ENCODE measurements at places on chromosomes 1 and 21.

DNA sequence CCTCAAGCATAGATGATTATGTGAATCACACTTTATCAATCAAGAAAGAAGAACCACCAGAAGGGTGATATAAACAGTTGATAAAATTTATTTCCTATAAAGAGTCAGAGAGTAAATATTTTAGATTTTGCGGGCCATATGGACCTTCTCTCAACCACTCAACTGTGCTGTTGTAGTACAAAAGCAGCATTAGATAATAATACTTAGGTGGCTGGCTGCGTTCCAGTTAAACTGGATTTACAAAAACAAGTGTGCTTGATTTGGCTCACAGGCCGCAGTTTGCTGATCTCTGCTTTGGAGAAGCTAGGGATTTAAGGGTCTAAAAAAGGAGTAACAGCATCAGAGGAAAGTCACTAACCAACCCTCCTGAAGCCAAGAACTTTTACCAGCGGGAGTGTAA is 1406.0 kb downstream of the KCNT2 start:
- DNase-seq = no peak

GRCh38 chr1:67339623-67340343 is 32.1 kb downstream of the IL12RB2 start:
- DNase-seq = no peak

DNA sequence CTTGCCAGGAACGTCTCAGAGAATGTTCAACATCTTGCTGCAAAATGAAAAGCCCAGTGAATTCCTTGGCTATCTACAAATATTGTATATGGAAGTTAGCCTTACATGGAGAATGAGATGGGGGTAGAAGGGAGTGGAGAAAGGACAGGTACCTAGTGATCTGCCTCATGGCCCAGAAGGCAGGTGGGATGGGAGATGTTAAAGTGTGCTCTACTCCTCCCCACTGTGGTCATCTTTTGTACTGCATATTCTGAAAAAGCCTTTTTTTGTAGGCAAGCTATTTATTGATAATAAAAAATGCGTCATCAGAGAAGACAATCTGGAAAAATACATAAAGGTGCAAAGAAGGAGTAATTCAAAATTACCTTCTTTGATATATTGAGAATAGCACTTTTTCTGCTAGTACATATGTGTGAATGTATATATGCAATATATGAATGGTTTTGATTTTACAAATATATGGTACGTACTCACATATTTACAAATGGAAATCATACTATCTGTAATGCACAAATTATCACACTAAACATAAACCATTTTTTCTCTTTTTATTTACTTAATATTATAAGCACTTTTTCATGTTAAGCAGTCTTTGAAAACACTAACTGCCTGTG is 19.1 kb upstream of the SLC5A9 start:
- no peak for DNase-seq

GRCh38 chr1:93056214-93056613 is 22.9 kb upstream of the MTF2 start:
- DNase-seq = no peak

DNA sequence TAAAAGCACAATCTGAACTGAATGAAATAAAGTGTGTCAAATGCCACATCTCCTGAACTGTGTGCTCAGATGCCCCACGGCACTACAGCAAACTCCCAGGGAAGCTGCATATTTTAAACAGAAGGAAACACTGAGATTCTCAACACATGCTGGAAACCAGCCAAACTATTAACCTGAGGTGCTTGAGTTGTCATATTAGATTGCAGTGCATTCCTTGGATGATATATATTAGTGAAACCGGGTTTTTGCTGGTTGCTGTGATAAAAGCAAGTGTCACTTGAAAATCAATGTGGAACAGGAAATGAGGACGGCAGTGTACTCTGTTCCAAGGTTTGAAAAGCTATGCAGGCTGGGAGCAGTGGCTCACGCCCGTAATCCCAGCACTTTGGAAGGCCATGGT is 8.7 kb downstream of the SYNJ1 start:
- DNase-seq = no peak

- DNase-seq = no peak
These were observed 7.8 kb upstream of the CALML6 start for GRCh38 chr1:1907098-1907736.

DNA sequence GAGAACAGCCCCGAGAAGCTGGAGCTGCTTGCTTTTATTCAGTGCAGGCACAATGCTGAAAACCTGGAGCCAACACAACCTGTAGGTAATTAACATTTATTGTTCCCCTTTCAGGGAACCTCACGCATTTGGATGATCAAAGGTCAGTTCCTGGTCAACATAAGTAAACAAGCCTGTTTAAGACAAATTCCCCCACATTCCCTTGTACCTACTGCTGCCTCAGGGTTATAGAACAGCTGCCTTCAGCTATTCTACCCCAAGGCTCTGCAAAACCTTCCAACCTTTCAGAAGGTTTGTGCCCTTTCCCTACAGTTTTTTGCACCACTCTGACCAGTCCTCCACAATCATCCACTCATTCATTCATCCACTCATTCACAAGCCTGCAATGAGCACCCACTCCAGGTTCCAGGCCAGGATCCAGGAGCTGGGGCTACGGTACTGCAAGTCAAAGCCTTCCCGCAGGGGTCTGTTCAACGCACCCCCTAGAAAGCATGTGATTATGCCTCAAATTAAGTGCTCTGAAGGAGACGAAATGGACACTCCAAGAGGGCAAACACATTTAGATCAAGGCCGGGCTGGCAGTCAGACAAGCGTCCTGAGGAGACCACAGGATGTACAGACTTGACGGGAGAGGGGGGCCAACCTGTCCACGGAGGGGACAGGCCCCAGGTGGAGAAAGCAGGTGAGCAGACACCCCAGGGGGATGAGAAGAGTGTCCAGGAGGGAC is 683.9 kb downstream of the MATN1 start:
- peak; percentile 19 for DNase-seq

DNA sequence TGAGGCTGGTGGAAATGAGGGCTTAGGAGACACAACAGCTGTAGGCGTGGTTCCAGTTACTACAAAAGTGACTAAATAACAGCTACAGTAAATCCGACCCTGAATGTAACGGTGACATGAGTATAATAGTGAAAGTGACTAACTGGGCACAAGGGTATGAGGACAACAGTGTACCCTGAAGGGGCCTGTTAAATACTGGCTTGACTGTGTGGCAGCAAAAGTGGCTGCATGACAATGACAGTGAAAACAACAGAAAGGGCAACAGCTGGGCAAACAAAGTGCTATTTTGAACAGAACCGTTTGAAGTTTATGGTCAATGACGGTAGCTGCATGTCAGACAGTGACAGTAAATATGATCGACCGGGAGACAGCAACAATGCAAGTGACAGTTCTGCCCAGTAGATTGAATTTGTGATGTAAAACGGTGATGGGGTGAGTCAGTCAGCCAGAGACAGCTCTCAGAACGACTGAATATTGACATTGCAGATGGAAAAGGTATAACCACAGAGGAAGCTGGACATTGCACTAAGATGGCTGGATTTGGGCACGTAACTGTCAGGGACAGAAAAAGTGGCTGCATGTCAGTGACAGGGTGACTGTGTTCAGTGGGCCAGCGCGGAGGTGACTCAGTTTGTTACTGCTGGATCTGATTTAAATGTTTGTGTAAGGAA is 1.2 kb upstream of the ZBTB40 start:
- DNase-seq = no peak

DNA sequence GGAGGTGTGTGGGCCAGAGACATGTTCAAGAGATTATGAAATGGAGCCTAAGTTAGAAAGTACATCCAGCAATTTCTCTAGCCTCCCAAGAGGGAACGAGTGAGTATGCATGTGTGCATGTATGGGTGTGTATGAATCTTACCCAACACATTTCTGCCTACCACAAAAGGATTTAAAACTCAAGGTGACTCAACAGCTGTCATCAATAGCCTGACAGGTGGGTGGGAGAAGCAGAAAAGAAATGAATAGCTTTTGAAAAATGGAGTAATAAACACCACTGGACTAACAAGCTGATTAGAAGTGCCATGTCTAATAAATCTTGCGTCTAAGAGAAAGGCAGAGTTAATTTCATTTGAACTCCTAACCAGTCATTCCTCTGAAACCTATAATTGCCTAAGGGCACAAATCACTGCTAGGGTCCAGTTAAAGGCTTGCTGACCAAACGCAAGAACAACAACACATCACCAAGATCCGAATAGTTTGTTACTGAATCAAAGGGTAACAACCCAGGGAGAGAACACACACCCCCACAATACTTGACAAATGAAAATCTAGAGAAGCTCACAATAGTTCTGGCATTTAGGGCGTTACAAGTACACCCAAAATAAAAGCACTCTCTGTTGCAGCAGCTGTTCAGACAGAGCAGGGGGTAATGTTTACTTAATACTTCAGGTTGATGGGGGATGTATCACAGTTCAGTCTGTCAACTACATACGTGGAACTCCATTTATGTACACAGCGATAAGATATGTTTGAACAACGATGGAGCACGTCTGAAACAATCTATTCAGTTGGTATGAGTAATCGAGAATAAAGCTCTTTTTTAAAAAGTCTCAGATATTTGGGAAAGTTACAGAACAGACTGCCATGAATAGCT is 1.4 kb downstream of the KIAA0319L start:
- peak; percentile 73 for DNase-seq

DNA sequence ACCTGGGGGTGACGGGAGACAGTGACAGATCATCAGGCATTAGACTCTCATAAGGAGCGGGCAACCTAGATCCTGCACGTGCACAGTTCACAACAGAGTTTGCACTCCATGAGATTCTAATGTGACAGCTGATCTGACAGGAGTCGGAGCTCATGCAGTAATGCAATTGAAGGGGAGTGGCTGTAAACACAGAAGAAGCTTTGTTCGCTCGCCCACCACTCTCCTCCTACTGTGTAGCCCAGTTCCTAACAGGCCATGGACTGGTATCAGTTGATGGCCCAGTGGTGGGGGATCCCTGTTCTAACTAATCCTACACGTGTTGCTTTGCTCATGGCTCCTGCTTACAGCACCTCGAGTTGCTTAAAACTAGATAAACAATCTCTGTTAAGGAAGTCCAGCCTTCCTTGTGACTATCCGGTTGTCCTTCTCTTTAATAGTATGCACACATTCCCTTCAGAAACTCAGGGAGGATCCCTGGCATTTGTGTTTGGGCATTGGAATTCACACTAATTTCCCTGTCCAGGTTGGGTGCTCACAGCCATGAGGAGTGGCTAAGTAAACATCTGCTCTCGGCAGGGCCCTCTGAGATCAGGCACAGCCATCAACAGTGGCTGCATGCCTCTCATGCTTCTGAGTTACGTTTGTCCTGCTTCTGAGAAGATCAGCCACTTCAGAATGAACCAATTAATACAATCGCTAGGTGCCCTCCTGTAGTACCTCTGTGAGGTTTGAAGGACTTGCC is 21.1 kb upstream of the F3 start:
- DNase-seq = no peak

GRCh38 chr1:208885650-208886049 is 641.5 kb upstream of the PLXNA2 start:
- no peak for DNase-seq

GRCh38 chr21:39033878-39034589 is 149.2 kb downstream of the PSMG1 start:
- peak; percentile 95 for DNase-seq

DNA sequence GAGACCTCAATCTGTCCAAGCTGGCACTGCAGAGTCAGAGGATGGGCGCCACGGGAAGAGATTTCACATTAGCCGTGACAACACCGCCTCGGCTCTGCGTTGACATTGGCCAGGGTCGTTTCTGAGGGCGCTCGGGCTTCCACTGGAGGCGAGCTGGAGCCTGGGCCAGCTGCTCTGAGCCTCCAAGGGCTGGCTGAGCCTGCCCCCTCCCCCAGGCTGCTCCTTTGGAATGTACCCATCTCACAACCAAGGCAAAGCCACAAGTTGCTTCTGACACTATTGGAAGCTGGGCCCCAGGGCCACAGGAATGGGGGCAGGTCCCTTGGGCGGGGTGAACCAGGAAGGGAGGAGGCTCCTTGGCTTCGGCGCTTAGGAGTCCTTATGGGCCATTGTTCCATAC is 12.7 kb downstream of the GPR3 start:
- no peak for DNase-seq

- DNase-seq = no peak
These were observed 34.2 kb downstream of the IGFN1 start for GRCh38 chr1:201224666-201225370.

- no peak for DNase-seq
These were observed 5.5 kb downstream of the CACYBP start for GRCh38 chr1:175005085-175005783.

GRCh38 chr1:20660847-20661206 is 342 bp downstream of the DDOST start:
- DNase-seq = peak; percentile 31

DNA sequence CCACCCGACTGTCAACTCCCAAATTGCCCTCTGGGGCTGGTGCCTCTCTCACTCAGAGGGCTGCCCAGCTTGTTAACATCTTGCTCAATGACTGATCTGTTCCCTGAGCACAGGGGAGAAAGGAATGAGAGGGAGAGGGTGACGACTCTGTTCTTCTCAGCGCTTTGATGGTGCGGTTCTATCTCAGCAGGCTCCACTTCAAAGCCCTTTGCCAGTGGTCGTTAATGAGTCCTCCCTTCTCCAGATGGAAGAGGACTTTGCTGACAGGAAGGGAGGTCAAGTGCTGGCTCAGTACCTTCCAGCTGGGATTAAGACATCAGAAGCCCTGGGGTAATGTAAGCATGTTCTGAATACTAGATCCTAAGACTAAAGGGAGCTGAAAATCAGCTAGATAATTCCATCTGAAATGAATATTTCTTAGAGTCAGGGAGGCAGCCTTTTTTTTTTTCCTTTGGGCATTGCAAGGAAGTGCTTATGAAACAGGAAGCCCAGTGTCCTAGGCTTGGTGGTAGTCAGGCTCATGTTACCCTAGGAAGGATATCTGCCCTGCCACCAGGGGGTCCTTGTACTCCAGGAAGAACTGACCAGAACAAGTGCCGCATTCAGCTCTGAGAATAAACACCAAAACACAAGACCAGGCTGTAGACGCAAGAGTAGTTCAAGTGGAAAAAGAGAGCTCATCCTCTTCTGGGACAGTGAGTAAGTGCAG is 4.7 kb downstream of the FMOD start:
- no peak for DNase-seq

DNA sequence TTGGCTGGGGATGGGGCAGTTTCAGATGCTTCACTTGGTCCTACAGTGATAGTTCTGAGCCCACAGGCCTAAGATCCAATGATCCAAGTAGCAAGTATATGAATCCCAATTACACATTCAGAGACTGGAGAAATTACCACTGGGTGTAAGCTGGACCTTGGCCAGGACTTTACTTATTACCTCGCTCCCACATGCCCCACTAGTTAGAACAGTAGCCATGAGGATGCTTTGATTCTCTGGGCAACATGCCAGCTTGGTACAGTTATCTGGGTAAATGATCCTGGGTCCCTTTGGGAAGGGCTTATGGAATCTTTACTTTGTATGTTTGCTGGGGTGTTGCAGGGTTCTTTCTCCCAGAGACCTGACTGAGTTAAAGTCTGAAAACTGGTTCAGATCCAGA is 5.0 kb upstream of the FCAMR start:
- peak; percentile 64 for DNase-seq

GRCh38 chr1:193705554-193705981 is 519.2 kb upstream of the B3GALT2 start:
- no peak for DNase-seq

- DNase-seq = no peak
These were observed 38.1 kb upstream of the C1orf87 start for GRCh38 chr1:60111716-60112115.

- DNase-seq = no peak
These were observed 14.5 kb downstream of the LRRC8B start for GRCh38 chr1:89539128-89539527.

- DNase-seq = no peak
These were observed 2.7 kb downstream of the ETV3L start for GRCh38 chr1:157096881-157097280.

GRCh38 chr1:198749279-198749678 is 110.4 kb downstream of the PTPRC start:
- no peak for DNase-seq

GRCh38 chr1:202210385-202210784 is 16.8 kb downstream of the LGR6 start:
- DNase-seq = no peak

Data from large intestine (tissue), 12 donors.